ENCODE measurements at places on chromosomes 16 and 17. TPM values are rescaled to one million over a fixed set of nuclear protein-coding genes. Genes with fewer than 3 reads are reported as not detected.
A peak's percentile ranks its signal among the peaks of the same experiment; 100 is the strongest.

DNA sequence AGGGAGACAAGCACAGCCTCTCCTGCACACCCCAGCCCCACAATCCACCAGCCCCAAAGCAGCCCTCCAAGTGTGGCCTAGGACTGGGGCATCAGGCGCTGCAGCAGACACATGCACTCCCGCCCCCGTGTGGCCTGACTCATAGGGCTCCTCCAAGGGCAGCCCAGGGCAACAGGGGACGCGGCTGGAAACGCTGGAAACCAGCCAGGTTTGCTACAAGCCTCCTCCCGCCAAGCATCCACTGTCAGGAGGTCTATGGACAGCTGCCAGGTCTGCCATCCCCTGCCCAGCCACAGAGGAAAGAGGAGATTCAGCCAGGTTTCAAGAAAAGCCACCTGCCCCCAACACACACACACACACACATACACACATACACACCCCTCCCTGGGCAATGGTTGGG is 25.8 kb downstream of the SRCIN1 start:
- DNase-seq: no peak

Gene CTRB1
- not detected for total RNA-seq

DNA sequence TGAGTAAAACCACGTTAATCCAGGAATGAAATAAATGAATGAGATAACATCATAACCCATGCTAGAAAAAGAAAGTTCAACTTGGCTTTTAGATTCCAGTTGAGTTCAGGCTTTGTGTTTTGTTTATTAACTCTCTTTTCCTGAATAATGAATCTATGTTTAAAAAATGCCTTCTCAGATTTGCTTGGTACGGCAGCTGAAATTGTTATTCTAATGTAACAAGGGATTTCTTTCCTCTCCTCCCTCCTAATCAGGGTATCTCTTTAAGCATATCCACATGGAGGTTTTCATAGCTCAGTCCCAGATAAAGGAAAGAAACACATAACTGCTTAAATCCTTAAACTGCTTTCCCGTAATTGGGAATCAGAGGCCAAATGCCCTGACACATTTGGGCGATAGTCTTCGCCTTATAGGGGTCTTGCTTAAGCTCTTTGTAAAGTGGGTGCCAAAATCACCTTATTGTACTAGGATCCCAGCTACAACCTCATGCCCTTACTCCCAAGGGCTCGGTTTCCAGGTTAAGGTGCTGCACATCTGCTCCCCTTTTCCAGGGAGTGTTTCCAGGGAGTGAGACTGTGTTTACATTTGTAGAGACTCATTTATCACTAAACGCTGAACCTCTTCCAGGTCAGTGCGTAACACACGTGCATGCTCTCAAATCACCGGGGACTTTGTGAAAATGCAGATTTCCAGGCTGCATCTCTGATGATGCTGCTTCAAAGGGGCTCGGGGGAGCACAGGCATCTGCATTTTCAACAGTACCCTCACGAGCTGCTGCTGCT is 142.8 kb upstream of the FOXF1 start:
- no peak for DNase-seq

DNA sequence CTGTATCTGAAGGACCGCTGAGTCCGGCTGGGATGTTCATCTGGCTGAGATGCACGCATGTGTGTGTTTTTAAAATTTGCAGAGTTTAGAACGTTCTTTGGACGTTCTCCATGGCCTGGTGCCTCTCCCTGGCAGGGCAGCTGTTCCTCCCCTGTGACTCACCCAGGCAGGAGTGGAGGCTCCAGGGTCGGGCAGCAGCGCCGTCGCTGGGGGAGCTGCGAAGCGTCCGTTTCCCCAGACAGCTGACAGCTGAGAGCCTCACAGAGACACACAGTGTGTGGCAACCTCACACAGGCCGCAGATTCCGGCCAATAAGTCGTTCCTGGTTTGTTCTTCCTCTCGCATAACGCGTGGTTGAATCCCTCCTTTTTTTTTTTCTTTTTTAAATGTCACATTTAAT is 80.6 kb downstream of the OR1D5 start:
- peak; percentile 87 for DNase-seq

DNA sequence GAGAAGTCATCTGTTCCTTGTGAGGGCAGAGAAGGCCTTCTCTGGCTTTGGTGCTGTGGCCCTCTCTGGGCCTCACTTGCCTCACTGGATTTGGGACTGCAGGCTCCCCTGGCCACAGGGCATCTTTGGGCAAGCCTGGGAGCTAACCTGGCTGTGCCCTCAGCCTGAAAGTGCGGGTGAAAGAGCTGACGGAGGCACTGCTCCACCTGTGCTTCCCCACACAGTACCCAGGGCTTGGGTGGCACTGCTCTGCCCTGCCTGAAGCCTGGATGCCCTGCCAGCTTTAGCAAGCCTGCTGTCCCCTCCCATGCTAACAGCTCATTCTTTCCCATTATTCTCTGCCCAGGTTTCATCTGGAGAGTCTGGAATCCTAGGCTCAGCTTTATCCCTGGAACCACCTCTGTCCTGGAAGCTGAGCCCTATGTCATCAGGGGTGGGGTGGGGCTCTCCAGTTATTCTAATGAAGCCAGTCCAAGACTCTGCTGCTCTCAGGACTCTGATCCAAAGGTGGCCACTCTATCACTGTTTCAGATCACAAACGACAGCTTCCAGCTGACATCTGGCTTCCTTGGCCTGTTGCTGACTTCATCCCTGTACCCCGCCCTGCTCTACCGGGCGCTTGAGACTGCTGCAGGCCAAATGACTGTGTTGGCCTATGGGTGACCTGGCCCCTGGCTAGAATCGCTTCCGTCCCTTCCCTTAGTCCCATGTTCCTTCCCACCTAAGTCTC is 29.3 kb downstream of the HIC1 start:
- DNase-seq: no peak

DNA sequence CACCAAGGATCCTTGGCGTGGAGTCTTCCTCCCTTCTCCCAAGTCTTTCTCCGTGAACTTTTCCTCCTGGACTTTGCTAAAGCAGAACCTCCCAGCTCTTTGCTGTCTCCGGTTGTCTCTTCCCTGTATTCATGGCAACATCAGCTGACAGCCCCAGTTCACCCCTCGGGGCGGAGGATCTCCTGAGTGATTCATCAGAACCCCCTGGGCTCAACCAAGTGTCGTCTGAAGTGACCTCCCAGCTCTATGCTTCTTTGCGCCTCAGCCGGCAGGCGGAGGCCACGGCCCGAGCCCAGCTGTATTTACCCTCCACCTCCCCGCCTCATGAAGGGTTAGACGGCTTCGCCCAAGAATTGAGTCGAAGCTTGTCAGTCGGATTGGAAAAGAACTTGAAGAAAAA is 943 bp downstream of the CNTROB start:
- DNase-seq: peak; percentile 62

DNA sequence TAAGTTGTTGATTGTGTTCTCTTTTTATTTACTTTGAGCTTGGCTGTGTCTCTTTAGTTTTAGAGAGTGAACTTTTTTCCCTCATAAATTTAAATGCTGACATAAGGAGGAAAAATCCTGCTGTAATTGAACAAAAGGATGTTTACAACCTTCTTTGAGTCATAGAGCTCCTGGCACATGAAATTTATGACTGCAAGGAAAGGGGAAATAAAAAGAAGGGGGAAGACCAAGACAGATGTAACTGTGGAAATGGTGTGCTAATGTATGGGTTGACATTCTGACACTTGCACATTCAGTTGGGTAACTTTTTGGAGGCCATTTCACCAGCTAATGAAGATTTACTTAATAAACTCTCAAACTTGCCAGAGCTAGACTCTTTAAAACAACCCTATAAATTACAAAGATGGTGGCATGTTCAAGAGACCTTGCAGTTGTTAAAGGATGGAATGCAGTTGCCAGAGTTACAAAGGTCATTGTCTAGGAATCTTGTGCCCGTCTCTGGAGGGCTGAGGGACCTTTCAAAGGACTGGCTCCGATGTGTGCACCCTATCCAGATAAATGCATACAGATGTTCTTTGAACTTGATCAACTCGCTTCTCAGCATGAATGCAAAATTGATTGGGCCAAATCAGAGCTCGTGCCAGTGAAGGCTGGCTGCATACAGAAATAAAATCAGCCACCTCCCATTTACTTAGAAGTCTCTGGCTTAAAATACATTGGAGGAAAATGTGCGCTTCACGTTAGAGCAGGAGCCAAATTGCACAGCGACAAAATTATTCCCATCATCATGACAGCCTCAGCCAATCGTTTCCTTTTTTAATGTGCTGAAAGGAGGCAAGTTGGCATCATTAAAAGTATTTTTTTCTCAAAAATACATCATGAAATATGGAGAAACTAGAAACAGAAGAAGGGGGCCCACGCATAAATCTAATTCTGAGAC is 289.0 kb upstream of the XYLT1 start:
- no peak for DNase-seq

Gene SNAI3
- 0.97 TPM for total RNA-seq

DNA sequence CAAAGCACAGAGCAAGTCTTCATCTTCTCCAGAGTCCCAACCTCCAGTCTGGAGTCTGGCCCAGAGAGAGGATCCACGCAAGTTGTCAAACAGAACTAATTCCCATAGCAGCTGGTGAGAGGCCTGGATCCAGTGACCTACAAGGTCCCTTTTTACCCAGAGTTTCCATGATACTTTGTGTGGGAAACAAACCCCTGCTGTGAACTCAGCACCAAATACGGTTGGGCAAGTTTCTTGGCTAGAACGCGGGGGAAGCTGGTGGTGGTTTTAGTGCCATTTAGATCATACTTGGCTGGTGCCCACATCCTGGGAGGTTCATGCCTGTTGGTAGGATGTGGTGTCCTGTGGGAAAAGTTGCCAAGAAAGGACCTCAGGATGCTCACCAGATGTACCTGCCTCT is 18.1 kb downstream of the TMC7 start:
- peak; percentile 43 for DNase-seq

Gene KRT40
- not detected for total RNA-seq

Gene CDH5
- total RNA-seq: 51.9 TPM

DNA sequence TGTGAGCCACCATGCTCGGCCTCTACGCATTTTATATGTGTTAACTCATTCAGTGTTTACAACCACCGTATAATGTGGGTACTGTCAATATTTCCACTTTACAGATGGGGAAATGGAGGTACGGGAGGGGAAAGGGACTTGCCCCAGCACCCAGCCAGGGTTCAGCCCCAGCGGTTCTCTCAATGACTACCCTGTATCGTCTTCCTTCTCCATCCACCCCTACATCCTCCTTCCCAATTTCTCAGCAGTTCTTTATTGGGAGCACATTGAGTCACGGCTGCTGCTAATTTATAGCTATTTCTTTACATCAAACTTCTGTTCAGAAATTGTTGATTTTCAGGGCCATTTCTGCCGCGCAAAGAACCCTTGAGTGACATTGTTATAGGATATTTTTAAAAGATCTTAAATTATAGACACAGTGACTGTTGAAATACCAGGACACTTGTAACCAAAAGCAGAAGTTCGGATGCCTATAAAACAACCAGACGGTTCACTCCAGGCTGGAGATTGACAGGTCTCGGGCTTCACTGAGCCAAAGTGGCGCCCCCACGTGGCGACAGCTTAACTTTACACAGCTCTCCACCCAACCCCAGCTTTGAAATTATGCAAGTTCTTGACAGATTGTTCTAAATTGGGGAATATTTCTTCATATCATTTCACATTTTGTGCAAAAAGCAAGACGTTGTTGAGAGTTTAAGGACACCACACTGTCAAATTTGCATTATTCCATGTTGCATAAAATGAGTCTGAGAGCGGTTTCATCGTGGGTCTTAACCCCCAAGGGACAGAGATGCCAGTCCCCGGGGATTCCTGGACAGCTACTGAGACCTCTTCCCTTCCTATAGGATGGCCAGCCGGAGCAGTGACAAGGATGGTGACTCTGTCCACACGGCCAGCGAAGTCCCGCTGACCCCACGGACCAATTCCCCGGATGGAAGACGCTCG is 11.8 kb downstream of the SYT17 start:
- peak; percentile 79 for DNase-seq

- no peak for DNase-seq
These were observed 99.9 kb upstream of the FAM20A start for GRCh38 chr17:68701046-68701445.

Gene SLC35B1
- total RNA-seq: 73.8 TPM

- DNase-seq: no peak
These were observed 15.3 kb upstream of the DUS1L start for GRCh38 chr17:82080789-82081464.

GRCh38 chr17:20823905-20824304 is 218.9 kb downstream of the USP22 start:
- DNase-seq: no peak

Gene CPPED1
- 13.3 TPM for total RNA-seq

DNA sequence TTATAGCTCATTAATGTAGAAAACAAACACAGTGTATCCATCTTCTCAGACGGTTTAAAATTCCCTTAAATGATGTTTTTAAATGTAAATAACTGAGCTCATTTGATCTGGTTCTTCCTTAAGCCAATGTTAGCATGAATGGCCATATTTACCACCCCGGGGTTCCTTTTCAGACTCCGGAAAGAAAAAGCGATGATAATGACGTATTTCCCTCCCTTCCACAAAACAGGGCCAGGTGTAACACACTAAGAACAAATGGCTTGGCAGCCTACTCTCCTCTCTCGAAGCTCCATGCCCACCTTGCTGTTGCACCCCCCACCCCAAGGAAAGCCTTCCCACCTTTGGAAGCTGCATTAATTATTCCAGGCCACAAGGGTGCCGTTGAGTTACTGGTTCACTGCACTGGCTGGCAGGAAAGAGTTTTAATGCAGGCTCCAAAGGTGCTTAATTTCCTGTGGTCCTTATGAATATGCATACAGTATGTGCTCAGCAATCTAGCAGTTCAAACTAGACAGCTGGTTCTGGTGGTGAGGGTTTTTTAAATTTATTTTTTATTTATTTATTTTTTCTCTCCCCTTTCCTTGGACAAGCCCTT is 378.9 kb downstream of the WWOX start:
- no peak for DNase-seq

Gene UTS2R
- total RNA-seq: 0.51 TPM

DNA sequence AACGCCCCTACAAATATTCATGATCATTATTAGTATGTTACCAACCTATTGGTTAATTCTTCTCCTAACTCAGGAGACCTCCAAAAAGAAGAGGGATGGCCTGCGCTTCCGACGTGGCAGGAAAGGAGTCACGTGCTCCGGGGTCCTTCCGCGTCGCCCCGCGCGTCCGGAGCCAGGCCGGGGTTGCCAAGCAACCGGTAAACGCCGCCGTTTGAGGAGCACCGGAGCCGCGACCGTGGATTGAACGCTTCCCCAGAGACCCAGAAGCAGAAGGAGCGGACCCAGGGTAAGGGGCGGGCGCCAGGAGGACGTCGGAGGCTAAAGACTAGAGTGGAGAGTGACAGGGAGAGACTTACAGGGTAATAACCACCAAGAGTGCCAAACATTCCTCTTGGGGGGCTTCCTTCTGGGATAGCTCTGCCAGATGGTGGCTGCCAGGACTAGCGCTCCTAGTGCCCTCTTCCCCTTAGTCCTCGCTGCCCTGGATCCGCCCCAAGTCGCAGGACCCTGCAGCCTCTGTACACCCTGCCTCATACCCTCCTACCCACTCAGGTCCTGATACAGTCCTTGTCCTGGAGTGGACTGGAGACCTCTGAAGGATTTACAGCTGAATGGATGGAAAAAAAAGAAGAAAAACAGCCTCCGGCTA is at the start of gene DNAI2:
Gene DNAI2, plus strand, starts transcription at position 175 of the 649 bp plus-strand sequence. CDS start 7,584 bp downstream, outside the sequence.
- no peak for DNase-seq

GRCh38 chr16:55062442-55062841 is 131.8 kb downstream of the IRX5 start:
- DNase-seq: no peak
